ENCODE measurements at places on chromosomes 2 and 18.

DNA sequence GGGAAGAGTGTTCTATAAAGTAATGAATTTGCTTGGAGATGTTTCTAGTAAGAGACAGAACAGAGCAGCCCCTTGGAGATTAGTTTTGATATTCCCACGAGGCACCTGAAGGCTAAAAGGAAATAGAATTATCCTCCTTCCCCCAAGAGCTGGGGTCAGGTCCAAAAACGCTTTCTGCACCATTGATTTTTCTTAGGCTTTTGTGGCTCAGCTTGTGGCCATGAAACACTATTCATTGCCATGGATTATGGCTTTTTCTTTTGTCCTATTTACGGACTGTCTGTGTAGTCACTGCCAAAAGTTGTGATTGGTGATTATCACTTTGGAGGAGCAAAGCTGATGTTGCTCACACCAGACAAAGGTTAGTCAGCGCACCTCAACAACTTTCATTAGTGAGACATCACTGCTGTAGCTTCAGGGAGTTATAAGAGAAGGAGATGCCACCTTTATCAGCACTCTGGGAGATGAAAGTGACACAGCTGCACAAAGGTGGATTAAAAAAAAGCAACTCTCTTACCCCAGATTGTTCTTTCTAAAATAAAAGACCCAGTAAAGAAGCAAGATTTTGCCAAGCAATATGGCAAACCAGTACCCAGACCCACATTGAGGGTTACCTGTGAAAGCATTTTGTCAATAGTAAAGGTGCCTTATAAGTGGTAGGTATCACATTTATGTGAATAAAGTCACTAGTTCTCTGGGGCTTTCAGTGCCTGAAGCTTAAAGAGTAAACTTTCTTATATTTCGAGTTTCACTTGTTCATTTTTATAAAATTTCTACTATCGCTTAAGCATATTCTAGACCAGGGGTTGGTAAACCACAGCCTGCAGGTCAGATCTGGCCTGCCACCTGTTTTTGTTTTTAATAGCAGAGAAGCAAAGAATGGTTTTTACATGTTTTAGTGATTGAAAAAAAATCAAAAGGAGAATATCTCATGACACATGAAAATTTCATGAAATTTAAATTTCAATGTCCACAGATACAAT is 10.6 kb downstream of the CXCR4 start:
- no peak for DNase-seq

GRCh38 chr2:39738936-39739335 is 40.1 kb downstream of the THUMPD2 start:
- DNase-seq = no peak

DNA sequence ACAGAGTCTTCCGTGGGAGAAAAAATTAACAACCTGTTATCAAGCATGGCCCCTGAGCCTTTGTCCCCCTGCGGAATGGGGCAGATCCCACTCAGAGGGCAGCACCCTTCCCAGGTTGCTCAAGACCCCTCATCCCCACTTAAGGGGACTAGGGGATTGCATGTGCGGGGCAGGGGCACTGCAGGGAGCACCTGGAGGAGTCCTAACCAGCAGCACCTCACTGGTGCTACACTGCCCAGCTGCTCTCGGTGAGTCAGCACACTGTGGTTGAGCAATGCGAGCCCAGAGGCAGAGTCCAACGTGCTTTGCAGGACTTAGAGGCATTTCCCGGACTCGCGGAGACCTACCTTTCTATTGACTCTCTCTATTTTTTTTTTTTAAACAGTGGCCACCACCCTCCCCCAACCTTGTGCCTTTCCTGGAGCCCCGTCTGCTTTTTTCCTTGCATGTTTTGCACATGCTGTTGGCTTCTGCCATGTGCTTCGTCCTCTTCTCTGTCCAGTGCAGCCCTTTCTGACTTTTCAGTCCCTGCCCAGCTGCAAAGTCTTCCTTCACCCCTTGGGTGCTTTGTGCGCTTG is 74.0 kb downstream of the IL1R2 start:
- DNase-seq = peak; percentile 41

- DNase-seq = peak; percentile 69
Measured at GRCh38 chr2:234288974-234289455, 207.9 kb downstream of the ARL4C start.

GRCh38 chr2:175730050-175730449 is 272.0 kb downstream of the LNPK start:
- DNase-seq = no peak

- DNase-seq = no peak
Measured at GRCh38 chr2:225020168-225020849, 22.0 kb downstream of the DOCK10 start.

DNA sequence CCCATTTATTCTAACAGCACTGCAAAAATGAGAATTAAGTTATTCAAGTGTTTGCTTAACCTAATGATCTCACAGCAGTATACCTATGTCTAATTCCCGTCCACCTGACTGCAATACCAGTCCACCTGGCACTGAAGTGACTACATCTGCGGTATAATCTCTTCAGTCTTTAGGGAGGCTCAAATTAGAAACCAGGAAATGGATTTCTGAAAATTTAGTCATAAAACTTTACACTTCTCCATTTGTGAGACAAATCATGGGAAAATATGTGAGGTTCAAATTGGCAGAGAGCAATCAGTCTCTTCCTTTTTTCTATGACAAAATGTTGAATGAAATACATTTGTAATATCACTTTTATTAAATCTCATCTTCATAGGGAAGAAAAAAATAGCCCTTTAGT is 33.0 kb downstream of the FTCDNL1 start:
- no peak for DNase-seq

DNA sequence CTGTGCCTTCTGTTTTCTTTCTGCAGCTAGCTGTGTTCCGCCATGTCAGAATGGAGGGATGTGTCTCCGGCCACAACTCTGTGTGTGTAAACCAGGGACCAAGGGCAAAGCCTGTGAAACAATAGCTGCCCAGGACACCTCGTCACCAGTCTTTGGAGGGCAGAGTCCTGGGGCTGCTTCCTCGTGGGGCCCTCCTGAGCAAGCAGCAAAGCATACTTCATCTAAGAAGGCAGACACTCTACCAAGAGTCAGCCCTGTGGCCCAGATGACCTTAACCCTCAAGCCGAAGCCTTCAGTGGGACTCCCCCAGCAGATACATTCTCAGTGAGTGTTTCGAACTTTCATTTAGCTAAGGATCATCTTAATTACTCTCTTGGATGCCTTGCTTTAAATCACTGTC is 74.1 kb downstream of the LTBP1 start:
- DNase-seq = no peak

GRCh38 chr2:74253306-74253970 is 55.0 kb downstream of the MTHFD2 start:
- DNase-seq = no peak

DNA sequence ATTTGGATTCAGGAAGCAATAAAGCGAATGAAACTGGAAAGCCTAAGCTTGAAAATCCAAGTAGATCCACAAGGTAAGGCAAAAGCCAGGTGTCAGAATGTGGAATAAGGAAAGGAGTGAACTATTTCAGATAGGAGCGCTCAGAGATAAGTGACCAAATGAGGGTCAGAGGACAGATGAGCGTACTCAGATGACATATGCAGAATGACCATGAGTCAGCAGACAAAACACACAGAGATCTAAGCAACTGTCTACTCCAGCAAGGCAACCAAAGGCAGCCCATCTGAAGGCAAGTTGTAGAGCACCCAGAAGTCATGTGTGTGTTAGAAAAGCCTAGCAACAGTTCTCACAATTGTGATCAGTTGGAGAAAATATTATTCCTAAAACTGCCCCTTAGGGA is 548.4 kb upstream of the FSHR start:
- DNase-seq = no peak

- no peak for DNase-seq
Measured at GRCh38 chr18:31825772-31826171, 65.1 kb upstream of the SLC25A52 start.

DNA sequence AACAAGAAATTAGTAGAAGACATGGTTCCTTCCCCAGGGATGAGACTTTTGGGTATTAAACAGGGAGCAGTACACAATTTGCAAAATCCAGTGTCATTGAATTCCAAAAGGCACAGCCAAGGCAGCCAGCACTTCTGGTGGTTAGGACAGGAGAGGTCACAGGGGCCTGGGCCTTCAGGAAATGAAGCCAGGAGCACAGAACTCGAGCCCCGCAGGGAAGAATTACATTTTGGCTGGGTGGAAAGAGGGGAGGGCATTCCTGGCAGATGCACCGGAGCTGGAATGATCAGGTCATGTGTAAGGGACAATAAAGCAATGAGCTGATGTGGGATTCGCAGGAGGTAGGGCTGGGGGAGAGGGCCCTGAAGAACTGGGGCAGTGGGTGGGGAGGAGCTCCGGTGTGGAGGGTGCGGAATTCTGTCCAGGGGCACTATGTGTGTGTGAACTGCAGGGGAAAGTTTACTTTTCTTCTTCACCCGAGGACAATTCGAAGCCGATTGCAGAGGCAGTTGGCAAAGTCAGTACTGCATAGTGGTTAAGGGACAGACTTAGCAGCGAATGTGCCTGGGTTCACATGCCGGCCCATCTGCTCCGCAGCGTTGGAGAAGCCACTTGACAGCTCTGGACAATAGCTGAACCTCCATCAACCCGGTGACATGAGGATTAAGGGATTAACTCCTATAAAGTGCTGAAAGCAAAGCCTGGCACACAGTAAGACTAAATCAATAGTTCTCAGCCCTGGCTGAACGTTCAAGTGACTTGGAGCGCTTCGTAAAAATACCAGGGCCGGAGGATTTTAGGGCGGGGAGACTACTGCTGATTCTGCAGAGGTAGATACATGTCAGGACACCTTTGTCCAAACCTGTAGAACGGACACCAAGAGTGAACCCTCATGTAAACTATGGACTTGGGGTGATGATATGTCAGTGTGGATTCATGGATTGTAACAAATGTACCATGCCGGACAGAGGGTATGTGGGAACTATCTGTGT is 36.4 kb downstream of the ALPK2 start:
- DNase-seq = peak; percentile 89

GRCh38 chr2:50691513-50691912 is 340.4 kb downstream of the NRXN1 start:
- no peak for DNase-seq

DNA sequence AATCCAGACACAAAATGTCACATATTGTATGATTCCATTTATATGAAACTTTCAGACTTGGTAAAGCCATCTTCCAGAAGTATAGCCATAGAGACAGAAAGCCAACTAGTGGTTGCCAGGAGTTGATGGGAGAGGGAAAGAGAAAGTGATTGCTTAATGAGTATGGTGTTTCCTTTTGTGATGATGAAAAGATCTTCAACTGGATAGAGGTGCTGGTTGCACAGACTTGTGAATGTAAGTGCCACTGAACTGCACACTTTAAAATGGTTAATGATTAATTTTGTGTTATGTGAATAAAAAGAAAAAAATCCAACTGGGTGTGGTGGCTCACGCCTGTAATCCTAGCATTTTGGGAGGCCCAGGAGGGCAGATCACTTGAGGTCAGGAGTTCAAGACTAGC is 135.3 kb upstream of the SLC1A4 start:
- DNase-seq = no peak

GRCh38 chr2:30708491-30709290 is 98.6 kb downstream of the CAPN13 start:
- DNase-seq = peak; percentile 16

DNA sequence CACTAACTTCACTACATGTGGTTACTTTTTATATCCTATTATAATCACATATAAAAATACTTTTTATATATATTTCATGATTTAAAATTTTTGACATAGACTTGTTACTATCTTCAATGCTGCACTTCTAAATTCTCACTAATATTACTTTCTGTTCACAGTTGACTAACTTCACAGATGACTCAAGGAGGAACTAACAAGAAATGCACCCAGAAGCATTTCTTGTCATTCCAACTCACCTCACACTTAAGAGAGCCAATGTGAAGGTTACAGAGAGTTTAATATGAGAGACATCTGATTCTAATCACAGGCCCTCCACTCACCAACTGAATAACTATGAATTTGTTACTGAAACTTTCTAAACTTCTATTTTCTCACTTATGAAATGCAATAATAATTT is 399.8 kb upstream of the SLC8A1 start:
- no peak for DNase-seq

DNA sequence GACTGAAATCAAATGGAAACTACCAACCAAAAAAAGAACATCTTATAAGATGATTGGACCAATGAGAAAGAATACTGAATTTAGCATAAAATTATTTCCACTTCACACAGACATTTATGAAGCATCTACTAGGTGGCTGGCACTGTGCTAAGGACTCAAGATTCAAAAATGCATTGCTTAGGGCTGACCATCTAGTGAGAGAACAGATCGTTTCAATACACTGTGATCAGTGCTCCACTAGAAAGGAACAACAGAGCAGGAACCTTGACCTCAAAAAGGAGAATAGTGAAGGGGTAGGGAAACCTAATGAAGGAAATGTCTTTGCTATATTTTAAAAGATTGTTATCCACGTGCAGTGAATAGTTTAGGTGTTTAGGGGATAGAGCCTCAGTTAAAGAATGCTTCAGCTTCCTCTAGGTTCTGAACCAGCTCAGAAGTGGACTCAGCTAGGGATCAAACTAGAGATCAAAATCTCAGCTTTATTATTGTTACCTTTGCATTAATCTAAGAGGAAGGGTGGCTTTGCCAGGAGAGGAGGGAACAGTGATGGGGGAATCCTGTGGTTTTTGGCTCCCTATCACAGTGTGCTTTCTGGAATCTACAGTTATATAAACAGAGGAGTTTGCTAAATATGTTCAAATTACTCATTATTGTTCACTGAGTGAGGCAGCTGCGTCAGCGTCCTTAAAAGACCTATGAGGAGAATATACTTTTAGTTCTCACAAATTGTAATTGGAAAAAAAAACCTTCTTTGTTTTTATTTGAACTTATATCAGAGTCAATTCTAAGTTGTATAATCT is 16.2 kb upstream of the BBS5 start:
- no peak for DNase-seq

- DNase-seq = no peak
Measured at GRCh38 chr2:120743657-120744056, 8.0 kb downstream of the GLI2 start.

DNA sequence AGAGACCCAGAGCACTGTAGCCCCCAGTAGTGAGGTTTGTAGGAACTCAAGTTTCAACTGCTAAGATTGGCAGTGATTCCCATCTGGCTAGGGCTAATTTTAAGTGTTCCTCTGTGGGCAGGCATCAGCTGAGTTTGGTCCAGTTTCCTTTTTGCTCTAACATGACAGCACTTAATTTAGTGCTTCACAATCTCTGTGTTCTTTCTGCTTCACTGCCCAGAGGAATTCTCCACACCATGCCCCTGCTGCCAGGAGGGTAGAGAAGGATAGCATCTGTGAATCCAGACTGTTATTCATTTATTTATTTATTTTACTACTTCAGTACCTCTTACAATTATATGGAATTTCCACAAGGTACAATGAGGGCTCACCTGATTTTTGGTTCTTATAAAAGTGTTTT is 549.9 kb upstream of the FSIP2 start:
- DNase-seq = no peak

GRCh38 chr2:108459441-108459840 is 10.4 kb downstream of the GCC2 start:
- no peak for DNase-seq

DNA sequence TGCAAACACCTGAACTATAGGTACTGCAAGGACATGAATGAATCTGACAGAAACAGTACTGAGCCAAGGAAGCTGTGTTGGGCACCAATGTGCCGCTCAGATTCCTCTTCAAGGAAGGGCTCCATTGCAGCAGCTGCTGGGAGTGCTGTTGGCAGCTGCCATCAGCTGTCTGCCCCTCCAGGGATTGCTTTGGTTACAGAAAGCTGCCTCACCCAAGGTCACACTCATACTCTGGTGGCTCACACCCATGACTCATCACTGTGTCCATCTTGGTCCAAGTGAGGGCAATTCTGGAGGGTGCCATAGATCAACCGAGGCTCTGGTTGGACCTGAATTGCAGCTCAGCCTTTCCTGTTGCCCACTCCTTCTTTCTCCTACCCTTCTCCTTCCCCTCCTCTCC is 24.4 kb upstream of the TRPM8 start:
- DNase-seq = peak; percentile 8

- DNase-seq = no peak
Measured at GRCh38 chr2:65300134-65300760, 72.6 kb downstream of the ACTR2 start.
